ENCODE measurements at places on chromosomes 5 and 9.

- no peak for DNase-seq
Observed at GRCh38 chr5:141674747-141675146, 7.3 kb downstream of the ARAP3 start.

DNA sequence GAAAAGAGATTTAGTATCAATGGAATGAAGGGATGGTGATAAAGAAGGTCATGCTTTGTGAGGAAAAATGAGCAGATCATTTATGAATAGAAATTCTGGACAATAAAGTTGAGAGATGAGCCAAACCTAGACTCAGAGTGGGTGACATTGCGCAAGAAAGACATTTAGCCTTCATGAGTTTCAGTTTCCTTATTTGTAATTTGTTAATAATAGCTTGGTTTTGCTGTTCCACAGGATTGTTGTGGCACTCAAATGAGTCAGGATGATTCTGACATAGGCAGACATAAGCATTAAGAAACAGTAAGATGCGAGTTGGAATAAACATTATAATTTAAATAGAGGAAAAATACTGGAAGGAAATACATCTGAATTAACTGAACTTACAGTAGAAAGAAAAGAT, 34.8 kb downstream of the ITGA2 start:
- peak; percentile 73 for DNase-seq

DNA sequence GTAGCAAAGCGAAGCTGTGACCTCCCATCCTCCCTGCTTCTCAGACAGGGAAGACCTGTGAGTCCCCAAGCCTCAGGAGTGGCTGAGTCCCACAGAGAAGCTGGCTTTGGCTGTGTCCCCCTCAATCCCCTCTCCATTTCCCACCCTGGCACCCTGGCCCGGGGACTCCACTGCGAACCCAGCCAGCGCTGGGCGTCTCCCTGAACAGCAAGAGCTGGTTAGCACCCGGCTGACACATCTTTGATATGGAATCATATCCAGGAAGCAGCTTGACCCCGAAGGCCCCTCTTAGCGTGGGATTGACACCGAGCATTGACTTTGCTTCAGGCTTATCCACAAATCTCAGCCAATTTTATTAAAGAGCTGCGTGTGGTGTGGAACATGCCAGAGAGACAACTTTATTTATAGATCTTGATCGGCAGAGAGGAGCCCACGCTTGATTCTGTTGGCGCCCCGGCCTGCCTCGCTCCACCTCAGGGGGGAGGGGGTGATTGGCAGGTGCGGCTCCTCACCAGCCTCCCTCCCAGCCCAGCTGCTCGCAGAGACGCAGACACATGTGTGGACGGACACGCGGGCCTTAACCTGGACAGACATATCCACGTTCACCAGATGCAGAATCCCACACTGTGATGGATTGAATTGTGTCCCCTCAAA, 120.7 kb upstream of the MVB12B start:
- no peak for DNase-seq

- DNase-seq: peak; percentile 65
Observed at GRCh38 chr5:181261320-181262049, 542 bp upstream of the TRIM52 start.

- no peak for DNase-seq
Observed at GRCh38 chr5:179051784-179052183, 8.4 kb upstream of the ZNF354C start.

GRCh38 chr5:82985763-82986162, 91.4 kb downstream of the TMEM167A start:
- no peak for DNase-seq

DNA sequence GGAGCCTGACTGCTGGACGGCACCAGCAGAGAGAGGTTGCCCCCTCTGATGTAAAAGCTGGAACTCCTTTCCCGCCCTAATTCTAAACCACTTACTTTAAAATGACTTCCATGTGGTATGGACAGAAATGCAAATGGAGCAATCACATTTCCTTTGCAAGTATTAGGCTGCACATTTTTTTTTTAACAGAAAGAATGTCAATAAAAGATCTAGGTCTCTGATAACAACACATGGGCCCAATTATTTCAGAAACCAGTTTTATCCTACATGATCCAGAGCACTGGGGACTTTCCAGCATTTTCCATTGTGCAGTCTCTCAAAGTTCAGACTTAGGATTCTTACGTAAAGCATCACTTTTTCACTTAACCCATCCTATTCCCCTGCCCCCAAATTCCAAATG, 203.7 kb downstream of the NXNL2 start:
- DNase-seq: peak; percentile 82

GRCh38 chr5:76720988-76721569, 5.2 kb downstream of the F2R start:
- DNase-seq: no peak

DNA sequence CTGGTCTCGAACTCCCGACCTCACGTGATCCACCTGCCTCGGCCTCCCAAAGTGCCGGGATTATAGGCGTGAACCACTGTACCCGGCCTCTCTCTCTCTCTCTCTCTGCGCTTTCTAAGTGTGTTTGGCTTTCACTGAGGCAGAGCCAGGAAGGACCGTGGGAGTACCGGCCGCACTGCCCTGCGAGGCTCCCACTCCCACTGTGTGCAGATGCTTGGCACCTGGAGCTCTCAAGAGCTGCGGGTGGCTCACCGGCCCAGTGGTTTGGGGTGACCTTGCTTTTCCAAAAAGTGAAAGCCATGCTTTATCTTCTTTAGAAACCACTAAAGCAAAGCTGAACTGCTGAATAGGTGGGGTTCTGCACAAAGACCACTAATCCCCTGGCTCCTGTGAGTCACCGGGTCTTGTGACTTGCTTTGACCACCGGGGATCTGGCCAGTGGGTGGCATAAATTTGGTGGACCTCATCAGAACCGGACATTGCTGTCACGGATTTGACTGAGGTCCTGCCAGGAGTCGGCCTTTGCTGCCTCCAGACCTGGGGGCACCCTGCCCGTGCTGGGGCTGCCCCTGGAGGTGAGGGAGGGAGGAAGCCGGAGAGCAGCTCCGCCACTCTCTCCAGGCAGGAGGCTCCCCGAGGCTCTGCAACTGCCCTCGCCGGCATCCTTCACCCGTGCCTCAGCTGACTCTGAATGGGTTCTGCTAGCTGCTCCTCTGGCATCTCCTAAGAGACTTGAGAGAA, 228.9 kb downstream of the FANCC start:
- DNase-seq: no peak

- no peak for DNase-seq
Observed at GRCh38 chr9:76651119-76651705, 113.0 kb upstream of the PCA3 start.

- DNase-seq: no peak
Observed at GRCh38 chr5:139636207-139636792, 11.8 kb upstream of the CXXC5 start.

DNA sequence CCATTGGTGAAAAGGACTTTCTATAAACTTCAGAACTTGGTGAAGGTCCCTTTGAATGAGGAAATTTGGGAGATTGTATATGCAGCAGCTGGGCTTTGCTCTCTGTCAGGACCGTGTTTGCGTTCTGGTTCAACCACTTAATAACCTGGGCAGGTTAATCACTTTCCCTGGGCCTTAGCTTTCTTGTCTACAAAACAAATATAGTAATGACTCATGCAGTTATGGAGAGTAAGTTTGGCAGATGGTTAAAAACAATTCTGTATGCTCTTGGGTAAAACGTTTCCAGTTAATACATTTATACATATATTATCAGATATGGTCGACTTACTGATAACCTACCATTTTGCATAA, 197.0 kb downstream of the ARHGEF28 start:
- no peak for DNase-seq

DNA sequence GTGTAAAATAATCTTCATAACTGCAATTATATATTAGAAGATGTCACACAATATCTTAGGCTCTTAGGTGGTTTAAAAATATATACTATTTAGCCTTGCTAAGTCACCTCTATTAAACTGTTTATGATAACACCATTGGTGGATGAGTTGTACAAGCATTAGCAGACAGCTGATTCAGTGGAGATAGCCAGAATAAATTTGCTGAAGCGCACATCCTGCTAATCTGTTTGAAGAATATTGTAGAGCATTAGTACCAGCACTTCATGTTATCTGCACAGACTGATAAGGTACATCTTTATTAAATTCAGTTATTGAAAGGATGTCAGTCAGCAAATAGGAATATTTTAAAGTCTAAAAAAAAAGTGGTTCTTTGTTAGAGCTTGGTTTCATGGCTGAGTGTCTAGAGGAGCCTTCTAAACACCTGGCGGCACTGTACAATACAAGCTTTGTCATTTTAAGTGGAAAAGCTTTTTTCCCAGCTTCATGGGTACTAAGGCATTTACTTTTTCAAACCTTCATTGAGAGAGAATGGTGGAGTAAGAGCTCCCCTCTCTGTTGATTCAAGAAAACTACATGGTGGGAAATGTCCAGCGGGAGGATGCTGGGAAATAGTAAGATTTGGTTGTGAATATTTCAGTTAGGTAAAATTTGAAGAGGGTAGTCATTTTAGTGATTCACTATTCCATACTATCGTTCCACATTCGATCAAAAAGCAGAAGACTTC, 275.1 kb downstream of the SLF1 start:
- DNase-seq: peak; percentile 16

DNA sequence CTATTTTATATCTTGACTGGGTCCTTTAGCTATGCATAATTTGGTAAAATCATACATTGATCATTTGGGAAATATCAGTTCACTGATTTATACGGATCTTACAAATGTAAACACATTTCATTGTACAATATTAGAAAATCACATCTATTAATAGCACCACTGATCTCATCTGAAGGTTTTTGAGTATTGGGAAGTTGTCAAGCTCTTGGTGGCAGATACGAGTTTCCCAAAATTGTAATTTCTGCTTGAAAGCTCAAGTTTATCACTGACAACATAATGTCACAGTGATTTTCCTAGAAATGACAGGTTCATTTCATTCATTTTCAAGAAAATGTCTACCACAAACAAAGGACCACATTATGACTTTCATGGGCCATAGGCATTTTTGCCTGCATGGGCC, 3.0 kb upstream of the MACROH2A1 start:
- DNase-seq: no peak

- no peak for DNase-seq
Observed at GRCh38 chr5:90551376-90551775, 7.2 kb upstream of the ADGRV1 start.

GRCh38 chr5:67543720-67544270, 347.2 kb upstream of the CD180 start:
- no peak for DNase-seq

GRCh38 chr5:179533907-179534306, 16.4 kb upstream of the RUFY1 start:
- no peak for DNase-seq

GRCh38 chr9:19469271-19469670, 60.5 kb downstream of the ACER2 start:
- no peak for DNase-seq

DNA sequence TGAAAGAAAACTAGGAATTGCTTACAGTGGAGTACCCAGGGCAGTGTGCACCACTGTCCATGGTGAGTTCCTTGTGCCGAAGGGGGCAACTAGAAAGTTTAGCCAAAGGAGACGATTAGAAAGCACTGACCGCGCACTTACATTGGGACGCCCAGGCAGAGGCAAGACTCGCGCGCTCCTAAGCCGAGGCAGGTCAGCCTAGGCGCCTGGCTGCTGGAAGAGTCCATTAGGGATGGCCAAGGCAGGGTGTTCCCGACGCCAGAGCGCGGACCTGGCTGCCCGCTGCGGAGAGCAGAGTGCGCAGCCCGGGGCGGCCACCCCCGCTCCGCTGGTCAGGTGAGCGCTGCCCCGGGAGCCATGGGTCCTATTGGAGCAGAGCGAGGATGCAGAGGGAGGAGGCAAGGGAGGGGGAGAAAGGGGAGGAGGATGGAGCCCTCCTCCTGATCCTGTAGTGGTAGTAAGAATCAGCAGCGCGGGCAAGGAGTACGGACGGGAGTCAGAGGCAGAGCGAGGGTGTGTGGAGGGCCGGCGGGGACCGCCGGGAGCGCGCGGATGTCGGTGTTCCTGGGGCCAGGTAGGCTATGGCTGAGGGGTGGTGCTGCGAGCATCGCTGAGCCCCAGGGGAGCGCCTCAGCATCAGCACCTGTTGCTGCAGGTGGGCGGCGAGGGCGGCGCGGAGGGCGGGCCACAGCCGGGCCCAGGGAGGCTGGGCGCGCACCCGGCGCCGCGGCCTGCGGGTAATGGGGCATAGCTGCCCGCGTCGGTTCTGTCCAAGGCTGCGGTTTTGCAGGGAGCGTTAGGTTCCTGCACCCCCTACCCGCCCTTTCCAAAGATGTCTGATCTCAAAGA, at the start of gene ADGRV1:
ADGRV1 (plus strand) TSS at position 454 of the 849 bp plus-strand sequence; CDS start at position 553, 99 bp downstream.
- DNase-seq: peak; percentile 25

DNA sequence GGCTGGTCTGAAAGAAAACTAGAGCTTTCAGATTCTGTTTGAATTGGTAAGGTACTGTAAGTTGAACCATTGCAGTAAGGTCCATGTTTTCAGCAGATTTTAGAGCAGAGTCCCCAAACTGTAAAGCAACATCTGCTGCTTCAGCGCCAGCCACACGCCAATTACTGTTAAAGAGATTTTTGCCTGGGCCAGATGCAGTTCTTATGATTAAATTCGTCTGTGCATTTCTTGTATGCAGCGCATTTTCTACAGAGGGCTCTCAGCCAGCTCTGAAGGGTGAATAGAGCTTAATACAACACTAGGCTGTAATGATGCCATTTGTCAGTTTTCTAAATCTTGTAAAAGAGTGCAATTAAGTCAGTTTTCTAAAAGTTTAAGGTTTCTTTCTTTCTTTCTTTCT, 246.3 kb downstream of the COX7C start:
- DNase-seq: no peak

GRCh38 chr9:123611226-123611625, 255.2 kb downstream of the CRB2 start:
- DNase-seq: peak; percentile 60
